ENCODE measurements at places on chromosomes 4 and X. TPM values are rescaled to one million over a fixed set of nuclear protein-coding genes. Genes with fewer than 3 reads are reported as not detected.

The PARM1 gene
- 0.73 TPM for total RNA-seq

The MGAT4D gene
- not detected for total RNA-seq

The SOD3 gene
- total RNA-seq: 0.32 TPM

GRCh38 chr4:53494851-53495250 lies 96.4 kb downstream of the LNX1 start:
- no peak for DNase-seq

DNA sequence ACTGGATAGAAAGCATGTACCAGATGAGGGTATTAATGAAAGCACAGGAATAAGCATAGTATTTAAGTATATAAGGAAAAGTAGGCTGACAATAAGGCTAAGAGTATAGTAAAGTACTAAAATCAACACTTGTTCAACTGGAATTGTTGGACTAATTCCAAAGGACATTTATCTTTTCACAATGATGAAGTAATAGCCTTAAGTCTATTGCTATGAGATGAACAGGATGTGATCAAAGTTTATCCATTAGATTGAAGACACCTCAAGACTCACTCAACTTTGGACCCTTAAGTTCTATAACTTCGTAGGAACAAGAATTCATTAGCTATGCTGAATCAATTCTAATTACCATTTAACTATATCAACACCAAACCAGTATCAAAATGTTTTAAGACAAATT lies 7.6 kb downstream of the MAD2L1 start:
- no peak for DNase-seq
